ENCODE measurements at places on chromosomes 6 and 20.
A peak's percentile ranks its signal among the peaks of the same experiment; 100 is the strongest.

DNA sequence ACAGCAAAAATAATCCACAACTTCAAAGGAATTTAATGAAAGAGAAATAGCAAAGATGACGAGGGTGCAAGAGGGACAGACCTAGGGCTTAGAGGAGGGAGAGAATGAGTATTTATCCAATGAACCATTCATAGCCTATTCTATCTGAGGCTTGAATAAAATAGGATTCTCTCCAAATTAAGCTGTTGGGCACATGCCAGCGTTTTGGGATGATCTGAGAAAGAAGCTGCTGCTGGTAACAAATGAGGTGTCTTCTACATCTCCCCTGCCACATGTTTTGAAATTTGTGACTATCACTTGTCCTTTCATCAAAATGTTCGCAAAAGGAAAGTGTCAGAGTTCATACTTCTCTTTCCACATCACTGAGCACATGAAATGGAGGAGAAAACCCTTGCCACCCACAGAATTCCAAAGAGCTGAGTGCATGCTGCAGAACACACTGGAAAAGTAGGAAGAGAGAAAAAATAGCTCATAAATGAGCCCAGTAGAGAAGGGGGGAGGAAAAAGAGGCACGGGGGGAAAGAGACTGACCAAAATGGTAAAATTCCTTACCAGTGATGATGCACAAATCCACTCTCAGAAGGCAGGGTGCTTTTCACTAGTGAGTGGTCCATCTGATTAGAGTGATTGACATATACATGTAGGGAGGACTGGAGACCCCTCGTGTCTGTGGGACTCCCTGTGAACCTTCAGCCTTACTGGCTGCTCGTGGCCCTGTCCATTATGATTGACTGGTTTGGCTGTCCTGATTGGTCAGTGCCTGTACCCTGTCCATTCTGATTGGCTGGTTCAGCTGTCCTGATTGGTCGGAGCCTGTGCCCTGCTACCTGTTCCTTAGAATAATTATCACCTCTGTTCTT is 180.5 kb downstream of the OGFRL1 start:
- DNase-seq, result no peak

GRCh38 chr20:8803065-8803464 is 265.8 kb upstream of the PLCB4 start:
- DNase-seq, result no peak

DNA sequence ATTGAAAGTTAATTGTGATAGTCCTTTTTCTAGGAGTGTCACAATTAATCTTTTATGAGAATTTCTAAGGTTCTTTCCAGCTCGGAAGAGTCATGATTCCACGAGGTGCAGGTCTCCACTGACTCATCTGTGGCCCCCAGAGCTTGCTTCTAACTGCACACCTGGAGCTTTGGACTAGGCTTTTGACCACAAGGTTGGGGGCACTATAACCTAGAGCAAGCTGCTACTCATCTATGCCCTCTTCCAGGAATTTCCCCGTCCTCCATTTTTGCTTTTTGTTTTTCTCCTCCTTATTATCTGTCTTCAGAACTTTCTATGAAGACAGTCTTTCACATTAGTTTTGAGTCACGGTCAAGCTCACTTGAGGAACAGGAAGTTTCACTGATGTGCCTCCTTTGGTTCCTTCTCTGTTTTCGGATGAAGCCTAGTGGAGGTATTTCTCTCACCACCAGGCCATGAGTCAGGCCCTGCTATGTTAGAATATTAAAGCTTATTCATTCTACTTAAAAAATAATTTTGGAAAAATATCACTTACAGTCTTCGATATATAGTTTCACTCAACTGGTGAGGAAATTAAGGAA is 119.2 kb upstream of the INSM1 start:
- no peak for DNase-seq

- no peak for DNase-seq
Observed at GRCh38 chr20:56360908-56361205, 2.1 kb downstream of the FAM210B start.

DNA sequence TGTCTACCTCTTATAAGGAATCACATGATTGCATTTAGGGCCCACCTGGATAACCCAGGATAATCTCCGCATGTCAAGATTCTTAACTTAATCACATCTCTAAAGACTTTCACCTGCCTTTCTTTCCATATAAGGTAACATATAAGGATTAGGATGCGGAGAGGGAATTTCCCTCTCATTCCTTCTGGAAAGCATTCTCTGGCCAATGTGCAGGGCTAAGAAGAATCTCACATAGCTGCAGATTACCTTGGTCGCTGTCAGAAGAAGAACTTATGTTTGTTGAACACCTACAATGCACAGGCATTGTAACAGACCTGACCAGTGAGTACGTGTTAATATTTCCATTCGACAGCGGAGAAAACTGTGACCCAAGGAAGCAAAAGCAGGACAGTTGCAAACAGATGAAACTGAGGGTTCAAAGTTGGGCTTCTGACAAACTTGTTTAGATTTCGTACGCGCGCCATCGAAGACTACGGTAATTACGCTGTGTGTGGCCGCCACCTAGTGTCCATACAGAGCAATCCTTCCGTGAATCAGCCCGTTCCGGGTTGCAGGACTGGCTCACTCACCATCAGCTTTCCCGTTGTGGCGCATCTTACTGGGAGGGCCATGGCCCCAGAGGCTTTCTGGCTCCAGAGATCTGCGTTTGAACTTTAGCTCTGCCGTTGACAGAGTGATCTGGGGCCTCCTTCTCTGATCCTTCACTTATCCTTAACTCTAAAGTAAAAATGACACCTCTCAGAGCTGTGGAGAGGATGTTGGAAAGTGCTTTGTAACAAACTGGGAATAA is 9.5 kb downstream of the C20orf202 start:
- peak; percentile 40 for DNase-seq

- DNase-seq, result no peak
Observed at GRCh38 chr20:32787168-32787567, 25.0 kb downstream of the DNMT3B start.

DNA sequence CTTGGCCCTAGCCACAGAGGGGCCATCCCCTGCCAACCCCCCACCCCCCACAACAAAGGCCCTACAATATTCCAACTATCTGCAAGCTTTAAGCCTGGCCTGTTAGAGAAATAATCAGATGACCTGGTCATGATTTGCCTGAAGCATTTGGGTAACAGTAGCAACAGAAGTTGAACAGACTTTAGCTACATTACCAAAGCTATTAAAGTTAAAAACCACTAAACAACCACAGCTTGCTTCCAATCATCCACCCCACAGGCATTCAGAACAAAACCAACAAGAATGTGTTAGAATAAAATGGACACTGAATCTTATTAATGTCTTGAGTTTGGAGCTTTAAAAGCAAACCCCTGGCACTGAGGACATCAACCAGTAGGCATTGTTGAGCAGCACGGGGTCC is 250.9 kb downstream of the LRFN2 start:
- no peak for DNase-seq

DNA sequence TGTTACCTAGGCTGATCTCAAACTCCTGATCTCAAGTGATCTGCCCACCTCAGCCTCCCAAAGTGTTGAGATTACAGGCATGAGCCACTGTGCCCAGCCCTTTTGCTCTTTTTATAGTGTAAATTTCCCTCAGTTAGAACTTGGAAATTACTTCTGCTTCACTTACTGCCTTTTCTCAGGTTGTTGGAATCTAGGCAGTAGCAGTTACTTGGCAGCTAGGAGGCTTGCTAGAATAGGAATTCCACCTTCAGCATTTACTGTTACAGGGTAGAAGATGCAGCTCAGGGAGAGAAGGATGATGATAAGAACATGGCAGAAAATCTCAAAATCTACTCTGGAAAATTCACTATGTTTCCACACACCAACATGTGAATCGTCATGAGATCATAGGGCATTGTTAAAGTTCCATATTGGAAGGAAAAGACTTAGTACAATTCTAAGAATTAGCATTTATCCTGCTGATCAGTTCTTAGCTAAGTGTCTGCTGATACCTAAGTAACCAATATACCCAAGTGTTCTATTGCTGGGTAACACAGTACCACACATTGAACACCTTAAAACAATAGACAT is 182.2 kb downstream of the SLC16A10 start:
- no peak for DNase-seq

- DNase-seq, result no peak
Observed at GRCh38 chr6:6840831-6841291, 252.3 kb downstream of the LY86 start.

- DNase-seq, result no peak
Observed at GRCh38 chr6:110255211-110255750, 75.1 kb downstream of the CDC40 start.

- DNase-seq, result no peak
Observed at GRCh38 chr6:166949528-166950442, 6.6 kb downstream of the RNASET2 start.

- DNase-seq, result no peak
Observed at GRCh38 chr6:108120311-108120710, 45.5 kb upstream of the NR2E1 start.

GRCh38 chr6:4907602-4908001 is 96.2 kb downstream of the RPP40 start:
- no peak for DNase-seq

GRCh38 chr20:37426106-37426505 is 80.2 kb downstream of the SRC start:
- no peak for DNase-seq

DNA sequence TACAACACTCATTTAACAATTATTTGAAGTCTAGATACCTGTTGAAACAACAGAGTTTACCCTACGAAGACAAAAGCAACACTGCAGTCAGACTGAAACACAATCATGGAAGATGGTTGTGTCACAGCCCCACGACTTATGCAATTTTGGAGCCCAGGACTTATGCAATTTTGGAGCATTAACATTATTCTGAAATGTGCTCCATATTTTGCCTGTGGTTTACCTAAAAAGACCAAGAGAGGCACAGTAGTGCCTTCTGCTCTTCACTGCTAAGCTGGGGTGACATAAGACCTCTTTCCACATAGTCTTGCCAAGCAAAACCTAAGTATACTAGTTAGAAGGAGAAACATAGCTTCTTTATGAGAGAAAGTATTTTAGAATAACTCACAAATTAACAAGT is 216.5 kb downstream of the PTPRK start:
- no peak for DNase-seq

GRCh38 chr20:15814911-15815310 is 758.3 kb downstream of the KIF16B start:
- no peak for DNase-seq

GRCh38 chr20:33209789-33210188 is 7.4 kb upstream of the BPIFA3 start:
- no peak for DNase-seq

DNA sequence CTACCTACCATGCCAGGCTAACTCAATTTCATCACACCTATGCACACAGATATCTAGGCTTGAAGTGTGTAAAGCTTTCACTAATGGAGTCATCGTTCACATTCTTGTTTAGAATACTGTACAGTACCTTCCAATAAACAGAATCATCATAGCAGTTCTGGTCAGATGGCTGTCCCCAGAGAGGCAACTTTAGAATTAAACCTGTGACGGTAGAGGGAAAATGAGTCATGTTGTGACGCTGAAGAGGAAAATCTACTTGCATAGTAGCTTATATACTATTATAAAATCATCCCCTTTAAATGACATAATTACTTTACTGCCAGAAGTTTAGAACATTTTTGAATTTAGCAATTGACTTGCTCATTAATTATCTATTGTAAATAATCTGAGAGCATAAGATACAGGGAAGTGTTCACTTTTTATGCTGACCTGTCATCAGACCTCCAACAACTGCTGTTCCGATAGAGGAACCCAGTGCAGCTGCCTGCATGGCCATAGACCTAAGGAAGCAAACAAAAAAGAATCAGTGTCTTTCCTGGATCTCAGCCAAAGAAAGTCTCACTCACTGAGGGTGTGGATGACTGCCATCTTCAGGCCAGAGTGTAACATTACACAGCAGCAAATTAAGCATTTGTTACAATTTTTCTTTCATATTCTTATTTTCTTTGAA is 29.8 kb downstream of the RHAG start:
- DNase-seq, result peak; percentile 29

- DNase-seq, result no peak
Observed at GRCh38 chr6:3636060-3636459, 115.5 kb downstream of the PXDC1 start.

DNA sequence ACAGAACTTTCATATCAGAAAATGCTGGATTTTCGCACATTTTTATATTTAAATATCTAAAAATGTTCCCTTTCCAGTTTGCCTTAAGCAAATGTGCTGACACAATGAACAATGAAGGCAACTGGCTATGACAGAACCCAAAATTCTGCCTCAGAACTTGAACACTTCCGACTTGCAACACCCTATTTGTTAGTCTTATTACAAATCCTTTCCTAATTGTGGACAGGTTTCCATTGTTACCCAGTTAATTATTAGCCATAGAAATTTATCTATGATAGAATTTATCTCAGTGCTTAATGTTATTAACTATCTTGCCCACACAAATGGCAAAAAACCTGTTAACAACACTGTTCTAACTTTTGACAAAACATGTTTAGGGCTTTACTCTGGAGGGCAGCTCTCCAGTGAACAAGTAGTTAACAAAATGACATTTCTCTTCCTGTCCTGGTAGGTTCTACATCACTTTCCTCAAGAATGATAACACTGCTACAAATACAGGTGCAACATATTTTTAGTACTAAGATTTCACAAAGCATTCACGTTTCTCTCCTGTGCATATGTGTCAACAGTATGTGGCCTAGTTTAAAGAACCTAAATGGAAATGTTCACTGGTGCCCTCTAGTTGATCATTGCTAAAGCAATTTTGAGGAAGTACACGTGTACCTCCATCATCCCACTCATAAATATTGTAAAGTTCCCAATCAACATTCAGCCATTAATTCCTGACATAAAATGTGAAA is 58.4 kb downstream of the HIVEP2 start:
- DNase-seq, result peak; percentile 7

GRCh38 chr20:56843817-56844216 is 214.7 kb downstream of the TFAP2C start:
- no peak for DNase-seq

DNA sequence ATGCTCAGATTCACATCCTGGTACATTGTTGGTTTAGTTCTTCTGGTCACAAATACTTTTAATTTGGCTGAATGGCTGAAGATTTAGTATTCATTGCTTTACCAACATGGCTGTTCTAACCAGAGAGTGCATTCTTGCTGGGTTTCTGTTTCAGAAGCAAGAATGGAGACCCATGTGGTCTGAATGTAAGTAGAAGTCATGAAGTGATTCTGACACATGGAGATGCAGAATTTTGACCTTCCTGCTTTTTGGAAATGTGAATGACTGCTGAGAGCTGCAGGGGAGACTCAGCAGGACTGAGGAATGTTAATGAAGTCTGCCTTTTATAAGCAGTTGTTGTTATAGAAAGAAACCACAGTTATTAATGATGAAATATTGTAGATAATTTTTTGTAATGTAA is 576.1 kb upstream of the MARCKS start:
- no peak for DNase-seq

- DNase-seq, result no peak
Observed at GRCh38 chr20:34364223-34364506, 1.1 kb downstream of the ITCH start.

Data from NCI-H1417 treated with DMSO at 0.1 percent for 48 hours (cell line).